ENCODE measurements at places on chromosomes 7 and 10.

- no peaks in the 10 kb centered on the region for H3K27me3 ChIP-seq
- H3K36me3 ChIP-seq, result no peaks in the 10 kb centered on the region
- DNase-seq, result no peak
- no peak overlapping the region for H3K27ac ChIP-seq
- no peaks in the 10 kb centered on the region for H3K4me1 ChIP-seq
- H3K4me3 ChIP-seq, result no peak overlapping the region
These were observed 8.1 kb upstream of the TAS2R16 start for GRCh38 chr7:123003539-123004126.

DNA sequence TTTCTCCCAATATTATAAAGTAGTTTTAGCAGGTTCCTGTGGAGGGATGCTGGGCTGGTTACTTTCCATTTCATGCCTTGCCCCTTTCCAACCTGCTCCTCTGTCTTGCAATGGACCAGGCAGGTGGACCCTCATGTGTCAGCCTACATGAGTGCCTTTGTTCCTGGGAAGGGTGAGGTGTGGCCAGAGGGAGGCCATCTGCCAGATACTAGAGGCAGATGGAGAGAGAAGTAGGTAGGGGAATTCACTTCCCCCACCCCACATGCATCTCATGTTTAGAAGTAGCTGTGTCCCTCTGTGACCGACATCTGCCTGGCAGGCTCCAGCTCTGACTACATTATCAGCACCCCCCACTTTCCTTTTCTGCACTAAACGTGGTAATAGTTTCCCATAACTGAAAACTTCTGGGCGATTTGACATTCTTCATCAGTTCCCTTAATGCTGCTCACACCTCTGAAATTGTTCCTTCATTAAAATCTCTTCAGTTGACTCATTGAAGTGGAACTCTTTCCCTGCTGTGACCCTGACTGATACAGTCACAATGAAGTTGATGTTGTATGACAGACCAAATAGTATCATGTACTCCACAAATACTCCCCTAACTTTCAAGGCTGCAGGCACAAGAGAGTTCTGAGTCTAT is 396.3 kb upstream of the FZD8 start:
- H3K27ac ChIP-seq, result no peak overlapping the region
- no peaks in the 10 kb centered on the region for H3K36me3 ChIP-seq
- H3K27me3 ChIP-seq, result no peaks in the 10 kb centered on the region
- H3K4me1 ChIP-seq, result no peaks in the 10 kb centered on the region

GRCh38 chr10:36888925-36889573 is 236.3 kb upstream of the ANKRD30A start:
- no peak overlapping the region for H3K4me3 ChIP-seq
- no peak overlapping the region for H3K27ac ChIP-seq
- H3K27me3 ChIP-seq, result no peaks in the 10 kb centered on the region

DNA sequence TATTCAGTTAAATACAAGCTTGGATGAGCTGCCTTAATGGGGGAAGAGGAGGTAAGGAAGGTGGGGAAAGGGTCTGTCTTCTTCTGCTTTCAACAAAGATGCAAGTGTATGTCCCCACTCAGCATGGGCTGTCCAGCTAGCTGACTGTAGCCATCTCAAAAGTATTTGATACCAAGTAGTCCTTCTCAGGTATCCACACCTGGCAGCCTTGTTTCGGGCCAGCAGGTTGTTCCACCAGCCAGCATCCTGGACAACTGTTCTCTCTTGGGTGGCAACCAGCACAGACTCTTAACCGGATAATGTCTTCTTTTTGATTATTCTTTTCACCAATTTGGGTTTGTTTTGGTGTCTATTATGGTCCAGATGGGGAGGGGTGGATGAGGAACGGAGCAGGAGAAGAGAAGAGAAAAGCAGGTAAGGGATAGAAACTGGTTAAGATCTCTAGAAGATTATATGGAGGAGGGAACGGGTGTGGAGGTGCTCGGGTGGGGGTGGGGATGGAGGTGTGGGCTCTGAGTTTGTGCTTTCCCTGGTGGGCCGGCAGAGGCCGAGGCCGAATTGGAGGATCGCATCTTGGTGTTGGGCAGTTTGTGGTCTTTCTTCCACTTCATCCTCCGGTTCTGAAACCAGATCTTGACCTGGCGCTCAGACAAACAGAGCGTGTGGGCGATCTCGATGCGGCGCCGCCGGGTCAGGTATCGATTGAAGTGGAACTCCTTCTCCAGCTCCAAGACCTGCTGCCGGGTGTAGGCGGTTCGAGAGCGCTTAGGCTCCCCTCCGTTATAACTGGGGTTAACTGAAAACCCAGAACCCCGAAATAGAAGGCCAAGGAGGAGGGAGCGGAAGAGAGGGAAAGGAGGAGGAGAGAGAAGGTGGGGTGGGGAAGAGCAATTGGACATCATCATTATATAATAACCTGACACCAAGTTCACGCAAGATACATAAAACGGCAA is 1.5 kb downstream of the HOXA4 start:
- peak; percentile 49 for DNase-seq
- H3K4me3 ChIP-seq, result peak overlapping the region; percentile 89
- H3K27me3 ChIP-seq, result no peaks in the 10 kb centered on the region
- no peak overlapping the region for H3K27ac ChIP-seq
- no peaks in the 10 kb centered on the region for H3K4me1 ChIP-seq

- no peak for DNase-seq
- H3K27me3 ChIP-seq, result no peaks in the 10 kb centered on the region
- peaks cover 1% of the 10 kb centered on the region for H3K4me1 ChIP-seq
- no peaks in the 10 kb centered on the region for H3K36me3 ChIP-seq
These were observed 30.0 kb upstream of the SLF2 start for GRCh38 chr10:100882671-100883311.

- peaks cover 3% of the 10 kb centered on the region for H3K36me3 ChIP-seq
- DNase-seq, result no peak
- no peak overlapping the region for H3K27ac ChIP-seq
- H3K4me3 ChIP-seq, result no peak overlapping the region
These were observed 95.3 kb downstream of the HDAC9 start for GRCh38 chr7:18590744-18591340.

DNA sequence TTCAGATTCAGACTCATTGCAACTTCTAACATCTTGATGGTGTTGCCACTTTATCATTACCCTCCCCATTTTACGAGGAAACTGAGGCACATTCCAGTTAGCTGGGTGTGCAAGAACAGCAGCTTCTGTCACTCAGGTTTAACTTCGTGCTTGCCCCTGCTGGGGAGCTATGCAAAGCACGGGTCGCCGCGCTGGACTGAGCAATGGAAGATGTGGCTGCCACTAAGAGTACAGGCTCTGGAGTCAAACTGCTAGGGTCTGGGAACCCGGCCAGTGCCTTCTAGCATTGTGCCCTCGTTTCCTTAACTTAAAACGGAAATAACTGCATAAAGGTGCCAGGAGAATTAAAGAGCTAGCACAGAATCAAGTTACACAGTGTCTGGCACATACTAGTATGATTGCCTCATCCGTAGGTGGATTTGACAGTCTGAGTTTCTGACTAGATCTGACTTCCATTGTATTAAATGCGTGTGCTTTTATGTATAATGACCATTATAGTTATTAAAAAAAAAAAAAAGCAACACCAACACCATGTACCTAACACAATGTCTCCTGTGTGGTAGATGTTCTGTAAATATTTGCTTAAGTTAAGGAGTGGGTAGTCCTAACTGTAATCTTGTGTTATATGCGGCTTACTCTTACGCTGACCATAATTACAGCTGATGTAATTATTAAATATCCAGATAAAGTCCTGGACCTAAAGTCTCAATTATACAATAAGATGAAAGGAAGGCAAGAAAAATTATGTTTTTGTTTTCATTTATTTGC is 842 bp downstream of the ZNF22 start:
- peak overlapping the region; percentile 85 for H3K4me3 ChIP-seq
- peak overlapping the region; percentile 63 for H3K27ac ChIP-seq
- H3K27me3 ChIP-seq, result no peaks in the 10 kb centered on the region
- no peaks in the 10 kb centered on the region for H3K36me3 ChIP-seq

DNA sequence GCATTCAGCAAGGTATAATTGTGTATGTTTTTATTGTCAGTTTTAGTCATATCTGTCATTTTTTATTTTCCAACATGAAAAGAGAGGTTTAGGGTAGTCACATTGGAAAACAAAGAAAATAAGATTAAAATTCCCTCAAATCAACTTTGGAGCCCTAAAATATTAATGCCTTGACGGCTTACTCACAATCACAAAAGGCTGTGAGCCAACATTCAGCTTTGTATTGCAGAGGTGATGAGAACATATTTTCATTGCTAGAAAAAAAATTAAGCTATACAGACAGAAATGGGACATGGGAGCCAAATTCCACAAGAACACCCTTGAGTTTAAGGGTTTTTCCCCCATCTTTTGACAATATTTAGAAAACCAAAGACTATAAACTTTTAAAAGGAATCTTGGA is 30.2 kb downstream of the CALD1 start:
- DNase-seq, result no peak
- no peaks in the 10 kb centered on the region for H3K27me3 ChIP-seq
- no peak overlapping the region for H3K4me3 ChIP-seq
- H3K4me1 ChIP-seq, result peaks cover 10% of the 10 kb centered on the region

DNA sequence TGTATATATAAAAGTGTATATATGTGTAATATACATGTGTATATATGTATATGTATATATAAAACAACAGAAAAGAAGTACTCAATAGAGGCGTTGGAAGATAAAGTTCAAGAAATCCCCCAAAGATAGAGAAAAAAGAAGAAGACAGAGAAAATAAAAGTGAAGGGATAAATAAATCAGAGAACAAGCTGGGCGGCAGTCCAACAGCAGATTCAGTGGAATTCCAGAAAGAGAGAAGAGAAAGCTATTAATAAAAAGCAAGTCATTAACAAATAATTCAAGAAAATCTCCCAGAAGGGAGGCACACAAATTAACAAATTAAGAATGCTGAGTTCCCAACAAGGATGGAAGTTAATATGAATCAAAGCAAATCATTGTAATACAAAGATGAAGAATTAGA is 59.3 kb upstream of the RNF148 start:
- H3K27me3 ChIP-seq, result no peaks in the 10 kb centered on the region
- no peak for DNase-seq
- no peaks in the 10 kb centered on the region for H3K36me3 ChIP-seq
- no peak overlapping the region for H3K4me3 ChIP-seq
- H3K4me1 ChIP-seq, result no peaks in the 10 kb centered on the region
- H3K27ac ChIP-seq, result no peak overlapping the region

DNA sequence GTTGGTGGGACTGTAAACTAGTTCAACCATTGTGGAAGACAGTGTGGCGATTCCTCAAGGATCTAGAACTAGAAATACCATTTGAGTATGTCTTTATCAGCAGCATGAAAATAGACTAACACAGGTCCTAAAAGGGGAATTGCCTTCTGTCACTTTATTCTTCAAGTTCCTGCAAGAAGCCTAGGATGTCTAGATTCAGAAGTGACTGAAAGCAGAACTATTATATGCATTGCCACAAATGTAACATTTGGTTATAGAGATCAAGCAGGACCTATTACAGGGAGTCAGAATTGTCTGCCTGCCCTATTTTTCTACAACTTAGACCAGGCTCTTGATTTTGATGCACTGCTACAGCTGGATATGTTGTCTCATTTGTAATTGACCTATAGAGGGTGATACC is 364.7 kb downstream of the SORCS1 start:
- no peaks in the 10 kb centered on the region for H3K4me1 ChIP-seq
- H3K36me3 ChIP-seq, result no peaks in the 10 kb centered on the region
- no peak for DNase-seq
- H3K4me3 ChIP-seq, result no peak overlapping the region
- H3K27me3 ChIP-seq, result no peaks in the 10 kb centered on the region

- H3K27me3 ChIP-seq, result no peaks in the 10 kb centered on the region
- H3K4me1 ChIP-seq, result no peaks in the 10 kb centered on the region
- DNase-seq, result no peak
- no peaks in the 10 kb centered on the region for H3K36me3 ChIP-seq
These were observed 17.5 kb upstream of the GNAT3 start for GRCh38 chr7:80529362-80529761.

DNA sequence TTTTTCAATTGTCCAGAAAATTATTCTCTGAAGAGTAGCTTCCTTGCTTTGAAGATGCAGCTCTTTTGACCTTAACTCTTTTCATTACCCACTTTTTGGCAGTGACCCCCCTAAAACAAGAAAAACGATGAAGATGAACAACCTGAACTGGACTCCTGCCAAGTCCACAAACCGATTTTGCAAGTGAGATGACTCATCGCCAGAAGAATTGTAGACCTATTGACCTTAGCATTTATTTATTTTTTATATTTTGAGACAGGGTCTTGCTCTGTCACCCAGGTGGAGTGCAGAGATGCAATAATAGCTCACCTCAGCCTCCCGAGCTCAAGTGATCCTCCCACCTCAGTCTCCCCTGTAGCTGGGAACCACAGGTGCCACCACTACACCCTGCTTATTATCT is 859.2 kb downstream of the GATA3 start:
- no peaks in the 10 kb centered on the region for H3K27me3 ChIP-seq
- H3K4me1 ChIP-seq, result no peaks in the 10 kb centered on the region
- no peak overlapping the region for H3K4me3 ChIP-seq
- no peaks in the 10 kb centered on the region for H3K36me3 ChIP-seq
- no peak for DNase-seq

GRCh38 chr7:42763137-42763551 is 148.7 kb downstream of the C7orf25 start:
- H3K36me3 ChIP-seq, result no peaks in the 10 kb centered on the region
- H3K27ac ChIP-seq, result no peak overlapping the region
- H3K4me1 ChIP-seq, result no peaks in the 10 kb centered on the region
- H3K4me3 ChIP-seq, result no peak overlapping the region
- no peak for DNase-seq

- no peaks in the 10 kb centered on the region for H3K36me3 ChIP-seq
- H3K27me3 ChIP-seq, result no peaks in the 10 kb centered on the region
- no peak overlapping the region for H3K4me3 ChIP-seq
These were observed 47.4 kb downstream of the VPS50 start for GRCh38 chr7:93279541-93279940.

- H3K36me3 ChIP-seq, result no peaks in the 10 kb centered on the region
- no peak overlapping the region for H3K27ac ChIP-seq
- no peaks in the 10 kb centered on the region for H3K4me1 ChIP-seq
- no peak overlapping the region for H3K4me3 ChIP-seq
- no peak for DNase-seq
- H3K27me3 ChIP-seq, result no peaks in the 10 kb centered on the region
These were observed 57.6 kb downstream of the BTRC start for GRCh38 chr10:101411598-101411997.

DNA sequence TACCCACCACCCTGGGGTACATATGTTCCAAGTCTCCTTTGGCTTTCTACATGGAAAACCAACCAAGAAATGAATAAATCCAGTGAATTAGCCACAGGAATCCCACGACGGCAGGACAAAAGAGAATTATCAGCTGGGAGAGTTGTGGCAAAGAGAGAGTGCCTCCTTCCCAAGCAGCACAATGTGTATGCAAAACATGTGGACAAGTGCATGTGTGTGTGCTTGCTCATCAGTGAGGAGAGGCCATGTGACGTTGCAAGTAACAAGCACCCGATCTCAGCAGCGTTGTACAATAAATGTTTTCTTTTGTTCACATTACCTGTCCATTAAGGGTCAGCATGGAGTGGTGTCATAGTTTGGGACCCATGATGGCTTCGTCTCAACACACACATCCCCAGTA is 50.0 kb upstream of the EMX2 start:
- H3K36me3 ChIP-seq, result no peaks in the 10 kb centered on the region
- H3K27me3 ChIP-seq, result peaks cover 2% of the 10 kb centered on the region
- DNase-seq, result no peak
- H3K4me3 ChIP-seq, result no peak overlapping the region
- H3K4me1 ChIP-seq, result no peaks in the 10 kb centered on the region

- H3K4me3 ChIP-seq, result no peak overlapping the region
- DNase-seq, result no peak
These were observed 62.8 kb downstream of the MTPN start for GRCh38 chr7:135914346-135914745.

GRCh38 chr7:105352901-105353668 is 35.6 kb downstream of the SRPK2 start:
- no peaks in the 10 kb centered on the region for H3K27me3 ChIP-seq
- H3K27ac ChIP-seq, result no peak overlapping the region
- H3K4me1 ChIP-seq, result no peaks in the 10 kb centered on the region
- no peak for DNase-seq
- H3K4me3 ChIP-seq, result no peak overlapping the region

Measured in aorta (tissue), 5 donors.